Prostate gland (tissue), 2 donors: ENCODE measurements at places on chromosomes 1 and 21. TPM values are rescaled to one million over a fixed set of nuclear protein-coding genes. Genes with fewer than 3 reads are reported as not detected.

DNA sequence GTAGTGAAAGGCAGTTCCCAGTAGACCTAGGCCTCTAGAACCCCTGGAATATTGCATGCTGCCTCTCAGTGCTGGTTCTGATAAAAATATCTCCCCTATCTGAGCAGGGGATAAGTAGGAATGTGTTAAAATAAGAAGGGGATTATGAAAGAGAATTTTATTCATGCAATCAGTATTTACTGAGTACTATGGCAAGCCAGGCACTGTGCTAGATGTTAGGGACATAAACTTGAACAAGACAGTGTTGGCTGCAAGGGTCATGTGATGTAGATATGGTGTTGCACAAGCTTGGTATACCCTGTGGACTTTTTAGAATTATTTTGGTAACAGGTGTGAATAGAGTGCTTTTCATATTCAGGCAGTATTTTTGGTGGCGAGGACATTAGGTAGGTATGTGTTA lies 23.6 kb downstream of the NOS1AP start:
- DNase-seq: no peak

GRCh38 chr1:33261344-33261743 lies 5.1 kb downstream of the ZNF362 start:
- no peak for DNase-seq

DNA sequence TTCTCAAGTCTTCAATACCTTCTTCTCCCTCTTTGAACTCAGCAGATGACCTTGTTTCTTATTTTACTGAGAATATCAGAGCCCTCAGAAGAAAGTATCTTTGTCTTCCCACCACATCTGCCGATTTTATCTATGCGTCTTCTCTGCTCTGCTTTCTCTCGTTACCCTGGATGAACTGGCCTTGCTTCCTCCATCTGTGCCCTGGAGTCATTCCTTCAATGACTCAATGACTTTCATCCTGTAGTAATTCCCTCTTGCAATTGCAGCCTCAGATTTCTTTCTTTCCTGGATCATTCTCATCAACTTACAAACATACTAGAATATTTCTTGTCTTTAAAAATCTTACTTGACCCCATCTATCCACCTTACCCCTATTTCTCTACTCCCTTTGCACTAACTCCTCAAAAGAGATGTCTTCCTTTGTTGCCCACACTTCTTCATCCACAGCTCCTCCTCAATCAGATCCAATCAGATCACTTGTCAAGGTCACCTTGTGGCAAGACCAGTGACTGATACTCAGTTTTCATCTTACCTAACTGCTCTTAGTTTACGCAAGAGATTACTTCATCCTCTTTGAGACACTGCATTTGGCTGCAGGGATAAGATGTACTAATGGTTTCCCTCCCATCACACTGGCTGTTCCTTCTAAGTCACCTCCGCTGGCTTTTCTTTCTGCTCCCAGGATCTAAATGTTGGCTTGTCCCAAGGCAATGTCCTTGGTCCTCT lies 8.2 kb upstream of the TGFBR3 start:
- no peak for DNase-seq

RNF220 gene
- 116 TPM for total RNA-seq

SIKE1 gene
- total RNA-seq: 33.7 TPM

GRCh38 chr1:77081834-77082233 lies 137.4 kb downstream of the PIGK start:
- no peak for DNase-seq

DNA sequence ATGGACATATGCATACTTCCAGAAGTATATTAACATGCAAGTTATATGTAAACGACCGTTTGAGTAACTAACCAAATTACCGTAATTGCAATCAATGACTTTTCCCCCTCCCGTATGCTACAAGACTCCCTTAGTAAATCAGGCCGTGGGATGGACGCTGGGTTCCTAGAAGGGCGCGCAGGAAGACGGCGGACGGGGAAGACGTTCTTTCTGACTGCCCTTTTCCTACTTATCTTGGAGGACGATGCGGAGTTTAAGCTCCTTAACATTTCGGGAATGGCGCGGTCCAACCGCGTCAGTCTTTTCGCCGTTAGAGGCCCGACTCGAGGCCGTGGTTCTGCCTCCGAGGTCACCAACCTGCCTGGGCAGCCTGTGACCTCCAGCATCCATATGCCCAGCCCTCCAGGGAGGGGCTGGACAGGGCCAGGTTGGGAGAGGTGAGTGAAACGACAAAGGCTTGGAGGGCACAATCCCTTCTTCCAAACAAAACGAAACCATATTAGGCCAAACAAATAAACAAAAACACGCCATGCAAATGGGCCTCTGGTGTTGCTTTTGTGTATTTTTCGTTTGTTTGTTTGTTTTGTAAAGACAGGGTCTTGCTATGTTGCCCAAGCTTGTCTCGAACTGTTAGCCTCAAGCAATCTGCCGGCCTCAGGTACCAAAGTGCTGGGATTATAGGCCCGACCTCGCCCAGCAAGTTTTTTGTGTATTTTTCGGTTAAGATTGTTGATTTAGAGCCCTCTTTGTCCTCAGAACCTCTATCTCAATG lies 873 bp upstream of the PI4KB start:
- no peak for DNase-seq

BRDT gene
- not detected for total RNA-seq

LAMB3 gene
- total RNA-seq: 92.8 TPM

- DNase-seq: no peak
Measured at GRCh38 chr1:232667778-232668165, 37.8 kb upstream of the SIPA1L2 start.
